ENCODE measurements at places on chromosomes 16 and 17. TPM values are rescaled to one million over a fixed set of nuclear protein-coding genes. Genes with fewer than 3 reads are reported as not detected.

FOXN1 gene
- total RNA-seq: not detected

MYLK3 gene
- total RNA-seq: 0.16 TPM

GPR142 gene
- total RNA-seq: not detected

GPRC5C gene
- total RNA-seq: 5.0 TPM

PTX4 gene
- total RNA-seq: 0.16 TPM

NPTX1 gene
- 3.4 TPM for total RNA-seq

TNP2 gene
- not detected for total RNA-seq

Measured in hair follicle dermal papilla cell (primary cell).